ENCODE measurements at places on chromosomes 2 and 18.

DNA sequence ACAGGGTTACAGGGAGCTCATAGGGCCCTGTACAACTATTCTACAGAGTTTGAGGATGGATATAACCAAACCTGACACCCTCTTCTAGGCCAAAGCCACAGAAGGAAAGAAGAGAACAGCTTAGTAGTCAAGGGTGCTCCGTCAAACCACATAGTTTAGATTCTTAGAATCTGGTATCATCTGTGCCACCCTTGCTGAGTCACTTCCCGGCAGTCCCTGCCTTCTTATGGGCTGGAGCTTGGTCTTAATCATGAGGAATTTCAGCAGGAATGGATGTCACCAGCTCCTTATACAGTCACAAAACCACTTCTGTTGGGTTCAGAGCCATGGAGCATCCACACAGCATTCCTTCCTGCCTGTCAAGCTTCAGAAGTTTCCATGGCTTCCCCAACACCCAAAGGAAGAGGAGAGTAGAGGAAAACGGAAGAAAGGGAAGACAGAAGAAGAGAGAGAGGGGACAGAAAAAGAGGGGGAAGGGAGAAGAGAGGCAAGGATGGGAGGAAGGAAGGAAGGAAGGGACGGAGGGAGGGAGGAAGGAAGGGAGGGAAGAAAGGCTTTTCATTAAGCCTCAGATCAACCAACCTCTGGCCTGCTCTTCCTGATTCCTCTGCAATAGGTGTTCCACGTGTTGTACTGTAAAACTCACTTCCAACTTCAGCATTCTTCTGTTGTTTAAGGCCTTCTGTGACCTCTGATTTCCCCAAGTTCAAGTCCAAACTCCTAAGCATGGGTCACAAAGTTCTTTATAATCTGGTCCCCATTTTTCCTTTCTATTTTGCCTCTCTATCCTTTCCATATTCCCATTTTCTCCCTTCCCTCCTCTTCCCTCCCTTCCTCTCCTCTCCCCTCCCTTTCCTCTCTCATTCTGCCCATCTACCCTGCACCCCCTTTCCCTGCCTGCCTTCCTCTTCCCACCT, 246.1 kb upstream of the TNP1 start:
- no peak for DNase-seq

- no peak for DNase-seq
Measured at GRCh38 chr18:9188359-9189231, 52.0 kb downstream of the ANKRD12 start.

- DNase-seq, result no peak
Measured at GRCh38 chr2:111936881-111937280, 38.5 kb downstream of the MERTK start.

DNA sequence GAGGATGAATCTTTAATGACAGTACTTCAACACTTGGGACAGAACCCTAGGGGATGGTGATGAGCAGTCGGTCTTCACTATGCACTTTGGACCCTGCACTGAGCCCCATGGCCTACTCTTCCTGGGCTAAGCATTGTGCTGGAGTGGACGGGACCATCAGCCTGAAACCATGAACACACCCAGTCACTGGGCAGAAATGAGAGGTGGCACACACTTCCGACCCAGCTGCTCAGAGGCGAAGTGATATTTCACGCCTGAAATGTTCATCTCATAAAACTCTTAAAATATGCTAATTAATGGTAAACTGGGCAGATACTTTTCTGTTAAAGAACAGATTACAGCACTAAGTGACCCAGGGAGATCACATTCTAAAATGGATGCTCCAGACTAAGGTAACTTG, 150.3 kb upstream of the NDUFV2 start:
- no peak for DNase-seq

DNA sequence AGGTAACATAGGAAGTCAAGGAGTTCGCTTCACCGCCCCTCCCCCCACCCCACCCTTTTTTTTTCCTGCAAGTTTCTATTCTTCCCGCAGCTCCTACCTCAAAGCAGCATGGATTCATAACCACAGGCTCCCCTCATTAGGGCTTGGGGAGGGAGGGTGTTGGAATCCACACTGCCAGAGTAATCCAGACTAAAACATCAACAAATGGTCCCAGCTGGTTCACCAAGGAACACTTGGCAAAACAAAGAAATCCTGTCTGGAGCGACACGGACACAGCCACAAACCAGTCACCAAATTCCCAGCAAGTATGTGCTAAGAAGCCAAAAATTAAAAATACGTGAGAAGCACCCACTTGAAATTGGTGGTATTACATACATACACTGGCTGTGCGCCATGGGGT, 106.9 kb upstream of the PPP1CB start:
- no peak for DNase-seq

GRCh38 chr2:73205611-73206010, 3.2 kb downstream of the NOTO start:
- DNase-seq, result no peak

- DNase-seq, result no peak
Measured at GRCh38 chr2:136207030-136207623, 89.2 kb upstream of the CXCR4 start.

DNA sequence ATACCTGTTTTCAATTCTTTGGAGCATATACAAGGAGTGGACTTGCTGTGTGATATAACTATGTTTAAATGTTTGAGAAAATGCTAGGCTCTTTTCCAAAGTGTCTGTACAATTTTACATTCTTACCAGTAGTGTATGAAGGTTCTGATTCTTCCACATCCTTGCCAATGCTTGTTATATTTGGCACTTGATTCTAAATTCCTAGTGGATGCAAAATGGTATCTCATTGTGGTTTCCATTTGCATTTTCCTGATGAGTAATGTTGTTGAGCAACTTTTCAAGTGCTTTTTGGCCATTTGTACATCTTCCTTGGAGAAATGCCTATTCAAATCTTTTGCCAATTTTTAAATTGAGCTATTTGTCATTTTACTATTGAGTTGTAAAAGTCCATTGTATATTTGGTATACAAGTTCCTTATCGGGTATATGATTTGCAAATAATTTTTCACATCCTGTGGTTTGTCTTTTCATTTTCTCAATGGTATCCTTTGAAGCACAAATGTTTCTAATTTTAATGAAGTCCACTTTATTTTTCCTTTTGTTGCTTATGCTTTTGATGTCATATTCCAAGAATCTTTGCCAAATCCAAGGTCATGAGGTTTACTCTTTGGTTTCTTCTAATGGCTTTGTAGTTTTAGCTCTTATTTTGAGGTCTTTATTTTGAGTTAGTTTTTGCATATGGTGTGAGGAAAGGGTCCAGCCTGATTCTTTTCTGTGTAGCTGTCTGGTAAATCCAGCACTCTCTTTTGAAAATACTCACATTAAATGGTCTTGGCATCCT, 33.2 kb upstream of the CWC22 start:
- DNase-seq, result no peak

DNA sequence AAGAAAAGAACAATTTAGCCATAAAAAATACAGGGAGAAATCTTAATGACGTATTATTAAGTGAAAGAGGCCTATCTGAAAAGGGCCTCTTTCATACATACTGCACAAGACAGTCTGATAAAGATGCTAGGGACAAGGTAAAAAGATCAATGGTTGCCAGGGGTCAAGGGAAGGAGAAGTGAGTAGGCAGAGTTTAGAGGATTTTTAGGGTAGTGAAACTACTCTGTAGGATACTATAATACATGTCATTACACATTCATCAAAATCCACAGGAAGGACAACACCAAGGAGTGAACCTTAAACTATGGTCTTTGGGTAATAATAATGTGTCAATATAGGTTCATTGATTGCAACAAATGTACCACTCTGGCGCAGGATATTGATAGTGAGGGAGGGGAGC, 289.3 kb downstream of the FSIP2 start:
- DNase-seq, result no peak

GRCh38 chr18:47484068-47484467, 232.6 kb upstream of the SKOR2 start:
- no peak for DNase-seq

DNA sequence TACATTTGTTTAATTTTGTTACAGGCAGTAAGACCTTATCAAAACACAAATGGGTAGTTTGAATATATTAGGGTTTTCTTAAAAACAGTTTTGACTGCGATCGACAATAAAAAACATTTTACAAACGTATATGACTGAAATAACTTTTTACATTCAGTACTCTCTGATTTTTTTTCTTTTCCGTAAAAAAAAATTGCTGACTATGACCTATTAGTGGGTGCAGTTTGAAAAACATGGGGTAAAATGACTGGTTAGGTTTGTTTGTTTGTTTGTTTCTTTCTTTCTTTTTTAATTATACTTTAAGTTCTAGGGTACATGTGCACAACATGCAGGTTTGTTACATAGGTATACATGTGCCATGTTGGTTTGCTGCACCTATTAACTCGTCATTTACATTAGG, 36.9 kb downstream of the EPC2 start:
- DNase-seq, result no peak

DNA sequence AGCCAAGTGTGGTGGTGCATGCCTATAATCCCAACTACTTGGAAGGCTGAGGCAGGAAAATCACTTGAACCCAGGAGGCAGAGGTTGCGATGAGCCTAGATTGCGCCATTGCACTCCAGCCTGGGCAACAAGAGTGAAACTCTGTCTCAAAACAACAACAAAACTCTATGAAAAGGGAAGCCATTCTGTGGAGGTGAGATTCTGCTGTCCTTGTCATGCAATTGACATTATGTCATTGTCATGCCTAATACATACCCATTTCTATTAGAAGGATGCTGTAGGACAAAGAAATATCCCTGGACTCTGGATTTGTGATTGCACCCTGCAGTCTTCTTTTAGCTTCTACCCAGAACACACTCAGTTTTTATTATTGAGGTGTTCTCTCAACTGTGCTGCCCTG, 8.6 kb downstream of the RASGRP3 start:
- DNase-seq, result no peak

DNA sequence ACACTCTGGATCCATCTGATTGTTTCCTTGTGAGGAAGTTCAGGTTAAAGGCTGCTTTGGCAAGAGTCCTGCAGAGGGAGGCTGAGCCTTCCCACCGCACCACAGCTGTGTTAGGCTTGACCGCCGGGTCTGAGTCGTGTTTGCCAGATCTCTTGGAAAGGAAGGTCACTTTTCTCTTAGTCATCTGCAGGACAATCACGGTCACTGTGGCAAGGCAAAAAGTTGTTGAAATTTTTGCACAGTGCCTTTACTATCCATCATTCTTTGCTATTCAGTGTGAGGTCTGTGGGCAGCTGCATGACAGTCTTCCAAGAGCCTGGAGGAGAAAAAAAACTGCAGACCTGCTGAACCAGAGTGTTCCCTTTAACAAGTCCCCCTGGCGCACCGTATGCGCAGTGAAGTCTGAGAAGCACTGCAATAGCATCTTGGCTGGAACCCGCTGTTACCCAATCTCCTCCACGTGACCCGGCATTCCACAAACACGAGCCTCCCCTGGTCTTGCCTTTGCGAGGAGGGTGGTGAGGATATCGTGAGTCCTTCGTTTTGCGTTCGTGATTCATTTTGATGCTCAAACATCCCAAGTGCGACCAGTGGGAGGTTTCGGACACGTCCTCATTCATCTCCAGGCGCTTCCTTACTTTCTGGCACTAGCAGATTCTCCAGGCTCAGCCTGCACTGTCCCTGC, 23.0 kb downstream of the BIN1 start:
- DNase-seq, result no peak

DNA sequence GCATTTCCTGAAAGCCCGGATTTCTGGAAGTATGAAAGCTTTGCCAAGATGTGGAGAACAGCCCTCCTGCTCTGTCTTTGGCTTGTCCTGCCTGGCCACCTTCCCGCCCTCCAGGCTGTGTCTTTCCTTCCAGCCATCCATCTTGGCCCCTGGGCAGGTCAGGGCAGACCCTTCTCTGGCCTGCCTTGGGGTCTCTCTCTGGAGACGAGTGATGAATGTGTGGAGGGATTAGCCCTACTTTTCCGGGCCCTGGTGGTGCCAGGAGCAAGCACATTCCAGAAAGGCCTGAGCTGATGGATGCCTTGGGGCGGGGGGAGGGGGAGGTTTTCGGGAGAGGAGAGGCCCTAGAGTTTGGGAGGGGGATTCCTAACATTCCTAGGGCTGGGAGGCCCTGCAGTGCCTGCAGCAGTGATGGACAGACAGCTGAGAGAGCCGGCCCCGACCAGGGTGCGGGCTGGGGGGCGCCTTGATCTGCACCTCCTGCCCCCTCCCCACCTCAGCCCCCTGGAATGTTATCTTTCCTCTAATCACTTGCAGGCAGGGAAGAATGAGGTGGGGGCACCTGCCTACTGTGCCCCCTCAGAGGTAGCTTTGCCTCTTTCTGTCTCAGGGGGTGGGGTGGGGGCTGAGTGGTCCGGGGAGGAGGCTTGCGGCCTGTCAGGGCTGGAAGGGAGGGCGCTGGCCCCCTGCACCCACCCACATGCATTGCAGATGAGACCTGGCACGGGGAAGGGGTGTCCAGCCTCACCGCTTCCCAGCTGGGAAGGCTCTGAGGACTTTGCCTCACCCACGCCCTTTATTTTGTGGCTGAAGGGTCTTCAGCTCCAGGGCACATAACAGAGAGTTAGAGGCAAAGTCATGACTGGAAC, 156.2 kb downstream of the DDX1 start:
- DNase-seq, result no peak

- DNase-seq, result no peak
Measured at GRCh38 chr2:25499157-25499556, 157.4 kb upstream of the DNMT3A start.

GRCh38 chr2:100800915-100801314, 19.0 kb upstream of the NPAS2 start:
- no peak for DNase-seq

DNA sequence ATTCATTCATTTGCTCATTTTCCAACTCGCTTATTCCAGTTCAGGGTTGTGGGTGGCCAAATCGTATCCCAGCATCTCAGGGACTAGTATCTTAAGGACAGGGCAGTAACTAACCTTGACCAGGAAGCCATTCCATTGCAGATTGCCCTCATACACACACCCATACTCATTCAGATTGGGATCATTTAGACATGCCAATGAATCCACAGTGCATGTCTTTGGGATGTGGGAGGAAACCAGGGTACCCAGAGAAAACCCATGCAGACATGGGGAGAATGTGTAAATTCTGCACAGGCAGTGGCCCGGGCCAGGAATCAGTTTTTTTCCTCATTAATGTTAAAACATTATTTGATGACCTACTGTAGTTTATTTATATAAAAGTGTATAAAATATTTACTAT, 150.7 kb downstream of the USP34 start:
- no peak for DNase-seq

GRCh38 chr2:81181845-81182244, 877.3 kb upstream of the LRRTM1 start:
- no peak for DNase-seq

GRCh38 chr2:136233298-136233697, 115.3 kb upstream of the CXCR4 start:
- DNase-seq, result no peak

GRCh38 chr2:37776487-37776886, 105.0 kb upstream of the CDC42EP3 start:
- DNase-seq, result no peak

- no peak for DNase-seq
Measured at GRCh38 chr2:33491441-33492084, 15.1 kb downstream of the RASGRP3 start.

GRCh38 chr2:72920318-72921087, 3.2 kb downstream of the EMX1 start:
- DNase-seq, result no peak

Data from NCI-H510A (cell line).